ENCODE measurements at places on chromosomes 6 and 20. TPM values are rescaled to one million over a fixed set of nuclear protein-coding genes. Genes with fewer than 3 reads are reported as not detected.

Gene NTSR1
- total RNA-seq = 0.71 TPM

Gene MAK
- 0.14 TPM for total RNA-seq

DNA sequence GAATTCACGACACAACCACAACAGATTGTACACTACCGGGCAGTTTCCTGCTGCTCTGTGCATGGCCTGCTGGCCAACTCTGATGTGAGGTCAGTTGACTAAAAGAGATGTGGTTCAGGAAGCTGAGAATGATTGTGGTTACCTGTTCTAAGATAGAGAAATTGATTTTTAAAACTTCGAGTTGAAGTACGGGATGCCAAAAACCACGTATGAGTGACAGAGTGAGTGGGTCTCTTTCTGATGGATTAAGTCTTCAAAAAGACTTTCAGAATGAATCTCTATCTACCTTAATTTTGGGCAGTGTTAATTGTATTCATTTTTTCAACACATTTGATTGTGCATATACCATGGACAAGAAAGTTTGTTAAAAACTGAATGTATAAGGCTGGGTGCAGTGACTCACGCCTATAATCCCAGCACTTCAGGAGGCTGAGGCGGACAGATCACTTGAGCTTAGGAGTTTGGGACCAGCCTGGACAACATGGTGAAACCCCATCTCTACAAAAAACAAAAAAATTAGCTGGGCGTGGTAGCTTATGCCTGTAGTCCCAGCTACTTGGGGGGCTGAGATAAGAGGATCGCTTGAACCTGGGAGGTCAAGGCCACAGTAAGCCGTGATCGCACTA is 121.2 kb downstream of the SGK1 start:
- DNase-seq = no peak

- DNase-seq = no peak
These were observed 153.7 kb upstream of the PROKR2 start for GRCh38 chr20:5470458-5470857.

DNA sequence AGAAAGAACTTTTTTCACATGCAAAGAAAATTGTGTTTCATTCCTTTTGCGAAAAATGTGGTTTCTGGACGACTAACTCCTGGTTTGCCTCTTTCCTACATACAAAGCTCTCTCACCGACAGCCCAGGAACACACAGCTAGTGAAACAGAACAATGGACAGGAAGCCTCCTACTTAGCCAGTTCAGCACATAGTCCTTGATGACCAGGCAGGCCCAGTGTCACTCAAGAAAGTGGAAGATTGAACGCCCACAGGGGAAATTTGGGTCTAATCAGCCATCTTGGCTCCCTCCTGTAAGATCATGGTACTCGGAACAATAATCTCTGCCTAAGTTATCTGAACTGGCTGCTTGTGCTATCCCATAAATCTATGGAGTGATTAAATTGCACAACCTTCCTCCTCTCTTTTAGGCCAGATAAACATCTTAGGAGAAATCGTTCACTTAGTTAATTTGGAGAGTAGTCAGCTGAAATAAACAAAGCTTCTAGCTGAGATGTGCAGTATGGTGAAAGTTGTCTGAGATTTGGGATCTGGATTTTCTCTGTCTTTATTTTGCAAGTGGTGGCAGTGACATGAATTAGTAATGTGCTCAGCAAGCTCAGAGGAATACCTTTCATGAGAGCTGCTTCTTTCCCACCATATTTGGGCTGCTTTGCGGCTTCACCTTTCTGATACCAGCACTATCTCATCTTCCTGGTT is 147.0 kb downstream of the MTFR2 start:
- no peak for DNase-seq

Data from mesothelial cell of epicardium (in vitro differentiated cells).